Epithelial cell of proximal tubule (primary cell): ENCODE measurements at places on chromosomes 4 and X.
A peak's percentile ranks its signal among the peaks of the same experiment; 100 is the strongest.

GRCh38 chrX:50973199-50973598 is 62.7 kb downstream of the BMP15 start:
- DNase-seq = no peak

DNA sequence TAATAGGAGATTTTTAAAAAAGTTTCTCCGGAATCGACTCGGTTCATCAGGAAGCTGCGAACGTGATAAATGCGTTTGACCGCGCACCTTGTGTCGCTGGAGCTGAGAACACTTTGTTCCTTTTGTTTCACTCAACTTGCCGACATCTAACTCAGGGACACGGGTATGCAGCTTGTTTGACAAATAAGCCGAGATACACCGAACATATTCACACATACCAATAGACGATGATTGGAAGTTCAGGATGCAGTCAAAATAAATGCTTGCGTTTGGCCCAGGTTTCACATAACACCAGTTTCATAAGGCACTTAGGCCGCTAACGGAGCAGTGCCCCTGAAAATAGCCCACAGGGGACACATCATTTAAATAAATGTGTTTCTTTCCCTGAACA is 932 bp upstream of the SHISA3 start:
- no peak for DNase-seq

DNA sequence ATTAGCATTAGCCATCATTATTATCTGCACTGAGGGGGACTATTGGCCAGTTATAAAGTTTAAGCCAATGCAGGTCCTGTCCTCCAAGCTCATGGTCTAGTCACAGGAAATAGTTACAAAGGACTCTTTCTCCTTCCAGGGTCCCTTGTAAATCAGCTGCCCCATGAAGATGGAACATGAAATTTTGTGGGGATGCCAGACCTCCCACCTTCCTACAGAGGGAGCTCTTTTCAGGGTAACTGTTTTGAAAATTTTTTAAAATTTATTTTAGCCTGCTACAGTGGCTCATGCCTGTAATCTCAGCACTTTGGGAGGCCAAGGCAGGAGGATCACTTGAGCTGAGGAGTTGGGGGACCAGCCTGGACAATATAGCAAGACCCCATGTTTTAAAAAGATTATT is 124.4 kb upstream of the SLC34A2 start:
- DNase-seq = no peak

DNA sequence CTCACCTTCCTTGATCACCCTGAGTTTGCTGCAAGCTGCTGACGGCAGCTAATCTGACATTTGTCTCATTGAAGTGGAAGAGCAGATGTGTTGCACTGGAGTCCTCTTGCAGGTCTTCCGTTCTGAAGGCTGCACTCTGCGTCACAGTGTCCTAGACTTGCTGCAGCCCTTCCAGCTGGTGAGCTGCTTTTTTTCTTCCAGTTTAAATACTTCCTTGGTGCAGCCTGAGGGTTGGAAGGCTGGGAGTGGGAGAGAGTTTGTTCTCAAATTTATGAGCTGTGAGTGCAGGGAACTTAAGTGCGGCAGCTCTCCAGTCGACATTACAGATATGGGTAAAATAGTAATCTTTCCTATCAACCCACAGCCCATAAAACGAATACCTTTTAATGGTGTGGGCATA is 303.6 kb upstream of the FAT1 start:
- no peak for DNase-seq

GRCh38 chrX:7146703-7147412 is 654 bp upstream of the STS start:
- no peak for DNase-seq

DNA sequence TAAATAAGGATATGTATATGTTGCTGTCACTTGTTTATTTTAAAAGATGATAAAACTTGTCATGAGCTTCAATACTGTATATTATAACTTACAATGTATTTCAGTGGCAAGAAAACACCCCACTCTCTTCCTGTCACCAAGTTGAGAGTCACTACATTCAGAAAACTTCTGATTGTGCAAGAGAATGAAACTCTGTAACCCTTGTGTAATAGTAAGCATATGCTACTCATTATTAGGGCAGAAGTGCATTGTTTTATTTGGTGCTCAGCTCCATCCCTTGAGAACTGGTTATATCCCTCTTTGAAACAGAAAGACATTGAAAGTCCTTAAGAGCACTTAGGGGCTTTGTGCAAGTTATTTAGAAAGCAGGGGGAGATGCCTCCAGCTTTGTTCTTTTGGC is 594.5 kb downstream of the ARAP2 start:
- no peak for DNase-seq

GRCh38 chrX:10602646-10603045 is 17.7 kb downstream of the MID1 start:
- DNase-seq = no peak

GRCh38 chr4:15331930-15332329 is 95.9 kb upstream of the C1QTNF7 start:
- no peak for DNase-seq

GRCh38 chr4:4950561-4951290 is 68.5 kb downstream of the CYTL1 start:
- DNase-seq = no peak

DNA sequence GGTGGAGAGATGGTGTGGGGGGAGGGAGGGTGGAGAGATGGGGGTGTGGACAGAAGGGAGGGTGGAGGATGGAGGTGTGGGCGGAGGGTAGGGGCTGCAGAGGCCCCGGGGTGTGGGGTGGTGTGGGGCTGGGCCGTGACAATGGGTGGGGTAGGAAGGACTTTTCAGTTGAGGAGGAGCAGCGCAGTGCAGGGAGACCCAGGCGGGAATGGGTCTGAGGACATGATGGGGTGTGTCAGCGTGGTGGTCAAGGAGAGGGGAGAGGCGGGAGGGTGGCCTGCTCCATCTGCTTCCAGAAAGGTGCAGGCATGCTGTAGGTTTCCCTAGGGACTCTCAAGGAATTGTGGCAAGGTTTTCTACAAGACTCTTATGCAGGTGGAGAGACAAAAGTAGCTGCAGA is 48.9 kb downstream of the RGS12 start:
- DNase-seq = no peak

DNA sequence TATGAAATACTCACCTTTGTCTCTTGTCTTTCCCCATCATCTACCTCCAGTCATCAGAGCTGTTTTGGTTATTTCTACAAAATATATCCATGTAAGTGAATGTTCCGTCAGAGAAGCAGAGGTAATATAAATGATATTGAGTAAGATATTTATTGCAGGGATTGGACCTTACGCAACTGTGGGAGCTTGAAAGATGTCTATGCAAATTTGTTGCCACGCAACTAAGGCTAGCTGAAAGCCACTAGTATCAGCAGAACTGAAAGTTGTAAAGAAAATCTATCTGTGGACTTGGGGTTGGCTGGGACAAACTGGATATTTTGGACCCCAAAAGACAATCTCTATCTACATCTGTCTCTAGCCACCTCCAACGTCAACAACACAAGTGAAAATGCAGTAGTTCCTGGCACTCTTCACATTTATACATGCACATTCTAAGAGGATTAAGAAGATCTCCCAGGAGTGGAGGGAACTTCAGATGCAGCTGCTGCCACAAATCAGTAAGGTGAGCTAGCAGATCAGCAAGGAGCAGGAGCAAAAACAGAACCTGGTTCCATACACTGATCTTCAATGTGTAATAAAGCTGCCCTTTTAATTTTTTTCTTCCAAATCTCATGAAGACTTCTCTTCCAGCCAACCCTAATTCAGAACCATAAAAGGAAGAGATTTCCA is 8.5 kb upstream of the CCSER1 start:
- no peak for DNase-seq

- DNase-seq = no peak
Measured at GRCh38 chr4:143431526-143432257, 81.8 kb upstream of the SMARCA5 start.

DNA sequence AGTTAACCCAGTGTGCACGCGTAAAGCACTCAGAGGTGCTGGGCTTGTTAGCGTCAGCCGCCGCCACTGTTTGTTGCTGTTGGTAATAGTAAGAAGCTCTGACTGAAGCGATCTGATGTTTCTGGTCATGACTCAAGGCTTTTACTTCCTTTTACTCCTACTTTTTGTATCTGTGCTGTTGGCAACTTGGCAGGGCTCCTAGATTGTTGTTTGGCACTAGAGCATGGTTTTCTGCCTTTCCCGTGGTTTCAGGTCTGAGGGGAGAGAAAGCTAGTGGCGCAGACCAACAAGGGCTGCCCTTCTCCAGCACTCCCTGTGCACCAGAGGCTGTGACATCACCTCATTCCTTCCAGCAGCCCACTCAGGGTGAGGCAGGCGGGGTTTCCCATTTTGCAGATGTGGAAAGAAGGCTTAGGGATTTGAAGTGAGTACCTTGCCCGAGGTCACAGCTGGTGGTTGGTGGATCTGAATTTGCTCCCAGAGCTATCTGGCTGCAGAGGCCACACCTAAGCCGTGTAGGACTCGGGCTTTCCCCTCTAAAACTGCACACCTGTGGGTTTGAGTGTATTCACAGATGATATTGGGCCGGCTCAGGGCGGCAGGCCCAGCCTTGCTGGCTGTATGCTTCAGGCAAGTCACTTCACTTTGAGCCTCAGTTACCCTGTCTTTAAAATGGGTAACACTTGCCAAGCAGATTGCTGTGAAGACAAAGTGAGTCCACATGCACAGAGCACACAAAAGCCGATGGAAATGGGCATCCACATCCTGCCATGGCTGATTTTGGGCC is 51.2 kb upstream of the TADA2B start:
- DNase-seq = peak; percentile 87
